ENCODE measurements at places on chromosomes 2 and 18.

DNA sequence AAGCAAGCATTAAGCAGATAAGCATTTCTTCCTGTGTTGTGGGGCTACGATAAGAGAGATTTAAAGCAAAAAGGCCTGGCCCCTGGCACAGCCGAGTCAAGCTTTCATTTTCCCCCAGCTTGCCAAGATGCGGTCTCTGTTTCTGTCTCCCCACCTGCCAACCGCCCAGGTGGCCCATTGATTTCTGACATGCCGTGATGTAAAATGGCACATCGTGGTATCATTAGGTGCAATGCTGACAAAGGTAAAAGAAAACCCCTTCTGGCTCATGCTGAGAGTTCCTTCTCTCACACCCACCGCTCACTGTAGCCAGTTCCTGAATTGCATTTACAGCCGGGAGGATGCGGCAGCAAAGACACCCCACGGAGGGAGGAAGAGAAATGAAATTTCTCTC is 62.8 kb downstream of the BOD1L2 start:
- DNase-seq = no peak

DNA sequence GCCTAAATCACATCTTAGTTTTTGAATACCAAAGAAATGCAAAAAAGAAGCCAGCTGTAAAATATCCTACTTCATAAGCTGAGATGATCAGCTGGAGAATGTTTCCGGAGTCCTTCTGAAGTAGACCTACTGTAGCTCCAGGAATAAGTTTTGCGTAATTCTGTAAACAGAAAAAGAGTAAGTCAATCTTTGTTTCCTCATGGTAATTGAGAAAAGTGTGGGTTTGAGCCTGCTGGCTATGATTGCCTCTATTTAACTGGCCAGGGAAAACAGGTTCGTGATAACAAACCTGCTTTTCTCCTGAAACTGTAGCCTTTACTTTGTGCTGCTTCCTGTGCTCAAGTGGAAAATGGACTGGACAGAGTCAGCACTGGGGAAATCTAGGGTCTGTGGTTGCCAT is 58.2 kb downstream of the ITGB6 start:
- no peak for DNase-seq

DNA sequence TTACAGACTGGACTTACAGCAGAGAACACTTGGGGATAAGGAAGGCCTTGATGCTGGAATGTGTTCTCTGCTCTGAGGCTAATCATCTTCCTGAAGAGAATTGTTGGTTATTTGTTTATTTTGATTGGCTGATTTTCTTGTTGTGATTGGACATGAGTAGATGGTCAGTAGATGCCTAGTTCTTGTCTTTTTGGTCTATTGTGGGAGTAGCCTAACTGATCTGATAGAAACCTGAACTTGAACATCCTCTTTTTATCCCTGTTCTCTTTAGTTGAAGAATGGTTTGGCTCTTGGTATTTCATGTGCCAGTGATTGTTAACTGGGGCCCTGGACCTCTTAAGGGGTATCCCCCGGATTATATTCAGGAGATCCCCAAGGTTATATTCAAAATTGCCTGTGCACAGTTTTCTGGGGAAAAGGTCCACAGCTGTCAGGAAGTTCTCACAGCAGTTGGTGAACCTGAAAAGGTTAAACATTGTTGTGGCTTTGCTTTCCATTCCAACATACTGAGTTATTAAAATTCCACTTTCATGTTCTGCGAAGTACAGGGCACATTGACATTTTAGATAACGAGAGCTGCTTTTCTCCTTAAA is 13.6 kb downstream of the TWSG1 start:
- no peak for DNase-seq

DNA sequence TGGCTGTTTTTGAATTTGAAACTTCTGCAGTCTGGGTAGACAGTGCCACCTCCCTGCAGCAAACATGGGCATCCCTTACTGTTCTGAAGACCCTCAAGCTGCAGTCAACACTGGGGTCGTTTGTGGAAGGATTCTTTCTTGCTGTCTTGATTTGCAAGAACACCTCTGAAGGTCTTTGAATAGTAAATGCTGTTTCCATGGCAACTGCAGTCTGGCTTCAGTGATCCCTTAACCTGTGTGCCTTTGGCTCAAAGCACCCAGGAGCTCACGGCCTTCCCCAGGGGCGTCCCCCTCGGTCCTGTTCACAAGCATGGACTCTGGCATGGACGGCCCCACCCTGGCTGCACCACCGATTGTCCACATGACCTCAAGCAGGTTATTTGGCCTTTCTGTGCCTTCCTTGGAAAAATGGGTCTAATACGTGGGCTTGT is 38.3 kb downstream of the LRRFIP1 start:
- DNase-seq = no peak

DNA sequence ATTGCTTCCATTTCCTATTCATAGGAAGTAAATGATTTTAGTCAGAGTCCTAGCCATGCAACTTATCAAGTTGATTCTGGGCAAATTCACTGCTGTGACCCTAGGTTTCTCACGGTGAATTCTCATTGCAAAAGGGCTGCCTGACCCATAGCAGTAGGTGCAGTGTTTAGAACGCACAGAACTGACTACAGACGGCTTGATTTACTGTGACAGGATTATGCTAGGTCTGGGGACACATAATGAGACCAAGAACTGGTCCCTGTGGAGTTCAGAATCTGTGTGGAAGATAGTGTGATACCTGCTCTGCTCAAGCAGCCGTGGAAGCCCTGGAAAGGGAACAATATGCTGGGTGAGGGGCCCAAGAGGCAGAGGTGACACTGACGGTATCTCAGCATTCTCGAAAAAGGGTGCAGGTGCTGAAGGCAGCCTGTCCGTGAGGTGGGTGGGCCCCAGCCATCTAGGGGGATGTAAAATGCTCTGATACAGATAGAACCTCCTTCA is 46.4 kb downstream of the ABCG8 start:
- no peak for DNase-seq

DNA sequence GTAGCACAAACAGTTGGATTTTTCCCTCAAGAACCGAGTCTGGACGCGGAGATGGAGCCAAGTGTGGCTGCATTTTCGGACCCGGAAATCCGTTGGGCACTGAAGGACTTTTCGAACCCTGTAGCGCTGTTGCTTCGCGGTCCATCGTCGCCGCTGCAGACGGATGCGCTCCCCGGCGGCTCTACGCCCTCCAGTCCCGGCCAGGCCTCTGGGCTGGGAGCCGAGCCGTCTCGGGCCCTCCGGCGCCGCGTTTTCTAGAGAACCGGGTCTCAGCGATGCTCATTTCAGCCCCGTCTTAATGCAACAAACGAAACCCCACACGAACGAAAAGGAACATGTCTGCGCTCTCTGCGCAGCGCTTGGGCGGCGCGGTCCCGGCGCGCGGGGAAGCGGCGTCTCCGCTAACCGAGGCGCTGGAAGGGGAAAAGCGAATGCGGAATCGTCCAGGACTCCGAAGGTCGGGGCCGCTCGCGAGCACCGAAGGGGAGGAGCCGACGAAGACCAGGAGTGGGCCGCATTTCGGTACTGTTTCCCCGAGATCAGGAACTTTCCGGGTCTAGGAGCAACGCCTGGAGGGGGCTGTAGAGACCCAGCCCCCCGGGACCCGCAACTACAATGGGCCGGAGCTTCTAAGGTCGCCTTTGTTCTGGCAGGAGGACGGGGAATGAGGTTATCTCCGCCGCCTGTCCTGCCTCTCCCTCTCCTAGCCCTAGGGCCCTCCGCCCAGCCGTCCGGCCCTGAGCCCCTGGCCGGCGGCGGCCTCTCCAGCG is 3.2 kb downstream of the EMX1 start:
- no peak for DNase-seq

GRCh38 chr2:218811382-218811781 is 20.2 kb downstream of the PRKAG3 start:
- no peak for DNase-seq

DNA sequence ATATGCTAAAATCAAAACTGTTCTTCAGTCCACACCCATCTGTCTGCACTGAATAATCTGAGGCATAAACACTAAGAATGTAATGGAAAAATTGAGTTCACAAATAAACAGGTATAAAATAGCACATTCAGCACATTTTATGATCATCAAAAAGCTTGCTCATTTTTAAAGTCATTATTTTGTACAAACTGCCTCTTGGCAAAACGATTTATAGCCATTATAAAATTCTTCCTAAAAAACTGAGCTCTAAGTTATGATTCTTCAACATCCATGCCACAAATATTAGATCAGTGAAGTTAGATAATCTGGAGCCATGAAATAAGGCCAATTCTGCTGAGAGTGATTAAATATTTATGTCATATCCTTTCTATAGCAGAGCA is 233.5 kb downstream of the DYM start:
- no peak for DNase-seq

DNA sequence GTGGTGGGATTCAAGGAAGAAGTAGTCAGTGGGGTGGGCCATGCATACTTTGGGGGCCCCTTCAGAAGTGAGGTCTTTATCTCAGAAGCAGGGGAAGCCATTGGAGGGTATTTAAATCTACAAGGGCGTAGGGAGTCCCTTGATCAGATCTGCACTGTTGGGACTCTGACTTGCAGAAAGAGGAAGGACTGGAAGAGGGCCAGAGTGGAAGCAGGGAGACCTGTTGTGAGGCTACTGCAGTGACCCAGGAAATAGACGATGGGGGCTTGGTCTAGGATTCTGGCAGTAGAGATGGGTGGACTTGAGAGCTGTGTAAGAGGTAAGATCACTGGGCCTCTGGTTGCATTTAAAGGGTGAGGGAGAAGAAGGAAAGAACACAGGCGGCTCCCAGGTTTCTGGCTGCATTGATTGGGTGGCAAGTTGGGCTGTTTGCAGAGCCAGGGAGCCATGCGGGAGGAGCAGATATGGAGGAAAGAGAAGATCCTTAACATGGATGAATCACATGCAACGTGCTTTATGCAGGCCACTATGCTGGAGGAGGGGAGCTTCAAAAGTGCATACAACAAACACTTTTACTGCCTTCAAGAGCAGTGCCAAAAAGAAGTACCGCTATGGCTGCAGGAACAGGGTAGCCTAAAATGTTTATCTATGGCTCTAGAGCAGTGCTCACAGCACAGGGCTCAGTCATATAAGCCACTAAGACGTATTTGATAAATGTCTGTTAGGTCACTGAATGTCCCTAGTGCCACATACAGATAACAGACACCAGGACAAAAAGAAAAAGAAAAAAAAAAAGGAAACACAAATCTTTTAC is 2.3 kb downstream of the SFXN5 start:
- no peak for DNase-seq

GRCh38 chr18:63445037-63445436 is 22.8 kb upstream of the VPS4B start:
- DNase-seq = no peak

- DNase-seq = no peak
These were observed 33.8 kb upstream of the ACYP2 start for GRCh38 chr2:54081574-54081973.
